ENCODE measurements at places on chromosomes 16 and 17.

DNA sequence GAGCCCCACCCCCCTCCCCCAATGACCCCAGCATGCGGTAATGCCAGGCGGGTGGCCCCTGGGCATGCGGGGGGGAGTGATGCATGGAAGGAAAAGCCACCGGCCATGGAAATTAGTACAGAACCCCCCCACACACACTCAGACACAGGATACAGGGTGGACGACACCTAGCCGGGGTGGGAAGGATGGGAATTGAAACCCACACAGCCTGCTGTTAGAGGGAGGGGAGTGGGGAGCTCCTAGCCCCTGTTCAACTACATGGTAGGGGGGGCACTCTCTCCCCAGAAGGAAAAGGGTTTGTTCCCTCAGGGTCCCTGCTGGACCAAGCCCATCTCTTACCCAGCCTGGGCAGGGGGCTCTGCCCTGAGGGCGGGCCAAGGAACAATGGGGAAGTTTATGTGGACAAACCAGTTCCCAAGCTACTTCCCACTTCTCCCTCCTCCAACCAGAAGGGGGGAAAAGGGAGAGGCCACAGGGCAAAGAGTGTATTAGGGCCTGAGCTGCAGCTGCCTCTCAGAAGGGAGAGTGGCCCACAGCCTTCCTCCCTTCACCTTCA is 5.2 kb downstream of the TMUB2 start:
- DNase-seq, result no peak

- DNase-seq, result no peak
Measured at GRCh38 chr17:80129006-80129565, 17.8 kb downstream of the EIF4A3 start.

DNA sequence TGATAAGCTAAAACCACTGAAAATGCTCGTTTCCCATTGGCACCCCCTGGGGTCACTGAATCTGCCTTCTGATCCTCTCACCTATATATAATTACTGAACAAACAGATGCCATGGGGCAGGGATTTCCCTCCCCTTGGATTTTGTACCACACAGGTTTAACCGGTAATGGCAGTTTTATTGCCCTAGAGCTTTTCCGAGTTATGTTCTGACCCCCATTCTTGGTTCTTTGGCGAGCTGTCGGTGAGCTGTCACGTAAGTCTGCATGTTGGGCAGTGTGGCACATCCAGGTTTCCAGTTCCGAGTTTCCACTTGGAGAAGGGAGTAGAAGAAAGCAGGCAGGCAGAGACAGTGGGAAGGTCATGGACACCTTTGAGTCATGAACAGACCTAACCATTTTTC is 7.1 kb downstream of the TMEM97 start:
- no peak for DNase-seq

DNA sequence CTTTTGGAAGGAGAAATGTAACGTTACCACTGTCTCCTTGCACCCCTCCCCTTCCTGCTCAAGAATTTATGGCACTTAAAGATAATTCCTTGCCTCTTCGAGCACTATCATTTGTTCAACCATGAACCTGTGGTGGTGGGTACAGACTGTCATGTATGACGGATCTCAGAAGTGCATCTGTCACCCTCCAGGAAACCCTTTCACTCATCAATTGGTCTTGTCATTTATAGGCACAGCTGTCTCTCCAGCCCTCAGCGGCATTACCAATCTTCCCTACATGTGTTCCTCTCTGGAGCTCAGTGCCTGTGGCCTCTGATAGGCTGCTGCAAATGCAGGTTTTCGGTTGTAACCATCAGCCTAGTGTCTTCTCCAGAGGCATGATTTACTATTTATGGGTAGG is 15.0 kb downstream of the CNTNAP4 start:
- DNase-seq, result no peak

- no peak for DNase-seq
Measured at GRCh38 chr16:48507391-48507790, 102.6 kb downstream of the N4BP1 start.

All from stimulated activated CD4-positive, alpha-beta T cell treated with anti-CD3 and anti-CD28 coated beads, Interleukin-1b, Interleukin-23, amount 100 ng/mL, for 48 hours (primary cell).